ENCODE measurements at places on chromosomes 13 and 19.

DNA sequence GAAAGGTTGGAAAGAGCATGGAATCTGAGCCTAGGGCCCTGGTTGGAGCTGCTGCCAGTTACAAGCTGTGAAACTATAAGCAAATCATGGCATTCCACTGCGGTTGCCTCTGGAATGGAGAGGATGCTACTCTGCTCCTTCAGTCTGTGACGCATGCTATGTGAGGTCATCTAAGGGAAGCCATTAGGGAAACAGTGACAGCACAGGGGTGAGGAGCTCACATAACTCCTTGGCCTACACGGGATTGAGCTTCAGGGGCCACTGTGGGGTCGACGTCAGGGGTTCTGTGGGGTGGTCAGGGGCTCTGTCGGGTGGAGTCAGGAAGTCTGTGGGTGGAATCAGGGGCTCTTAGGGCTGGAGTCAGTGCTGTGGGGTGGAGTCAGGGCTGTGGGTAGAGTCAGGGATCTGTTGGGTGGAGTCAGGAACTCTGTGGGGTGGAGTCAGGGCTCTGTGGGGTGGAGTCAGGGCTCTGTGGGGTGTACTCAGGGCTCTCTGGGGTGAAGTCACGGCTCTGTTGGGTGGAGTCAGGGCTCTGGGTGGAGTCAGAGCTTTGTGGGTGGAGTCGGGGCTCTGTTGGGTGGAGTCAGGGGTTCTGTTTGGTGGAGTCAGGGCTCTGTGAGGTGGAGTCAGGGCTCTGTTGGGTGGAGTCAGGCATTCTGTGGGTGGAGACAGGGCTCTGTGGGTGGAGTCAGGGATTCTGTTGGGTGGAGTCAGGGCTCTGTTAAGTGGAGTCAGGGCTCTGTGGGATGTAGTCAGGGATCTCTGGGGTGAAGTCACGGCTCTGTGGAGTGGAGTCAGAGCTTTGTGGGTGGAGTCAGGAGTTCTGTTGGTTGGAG lies 35.8 kb upstream of the MEDAG start:
- no peak for DNase-seq

DNA sequence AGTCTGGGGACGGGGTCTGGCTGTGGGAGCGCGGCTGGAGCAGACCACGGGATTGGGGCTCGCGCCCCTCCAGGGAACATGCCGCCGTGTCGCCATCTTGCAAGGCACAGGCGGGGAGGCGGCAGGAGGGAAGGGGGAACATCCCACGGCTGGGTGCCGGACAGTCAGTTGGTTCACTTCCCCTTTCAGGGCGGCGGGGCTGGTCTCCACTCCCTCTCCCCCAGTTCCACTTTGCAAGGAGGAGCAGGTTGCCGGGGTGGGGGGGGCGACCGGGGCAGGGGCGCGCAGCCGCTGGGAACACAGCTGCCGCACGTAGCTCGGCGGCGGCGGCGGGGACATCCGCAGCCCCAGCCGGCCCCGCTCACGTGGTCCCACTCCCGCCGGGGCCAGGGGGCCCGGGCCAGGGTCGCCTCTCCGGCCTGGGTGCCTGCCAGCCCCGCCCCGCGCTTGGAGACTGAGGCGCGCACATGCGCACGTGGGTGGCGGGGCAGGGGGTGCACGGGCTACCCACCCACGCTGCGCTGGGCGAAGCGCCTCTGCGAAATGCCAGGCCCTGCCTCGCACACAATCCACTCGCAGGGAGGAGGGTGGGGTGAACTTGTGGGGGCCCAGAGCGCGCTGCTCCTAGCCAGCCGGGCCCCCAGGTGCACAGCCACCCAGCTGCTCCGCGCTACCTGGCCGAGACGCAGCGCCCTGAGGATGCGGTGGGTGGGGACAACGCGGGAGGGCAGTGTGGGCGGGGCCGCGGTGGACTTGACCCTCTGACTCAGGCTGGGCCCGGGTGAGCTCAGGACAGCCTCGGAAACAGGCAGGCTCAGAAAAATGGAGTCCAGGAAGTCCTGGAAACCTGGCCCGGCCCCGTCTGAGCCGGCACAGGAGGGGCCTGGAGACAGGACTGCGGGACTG lies 6.4 kb downstream of the KLF16 start:
- DNase-seq = peak; percentile 90

- peak; percentile 38 for DNase-seq
Measured at GRCh38 chr13:94707400-94708021, 4.8 kb downstream of the SOX21 start.

GRCh38 chr13:87570669-87571068 lies 100.5 kb upstream of the SLITRK5 start:
- no peak for DNase-seq

DNA sequence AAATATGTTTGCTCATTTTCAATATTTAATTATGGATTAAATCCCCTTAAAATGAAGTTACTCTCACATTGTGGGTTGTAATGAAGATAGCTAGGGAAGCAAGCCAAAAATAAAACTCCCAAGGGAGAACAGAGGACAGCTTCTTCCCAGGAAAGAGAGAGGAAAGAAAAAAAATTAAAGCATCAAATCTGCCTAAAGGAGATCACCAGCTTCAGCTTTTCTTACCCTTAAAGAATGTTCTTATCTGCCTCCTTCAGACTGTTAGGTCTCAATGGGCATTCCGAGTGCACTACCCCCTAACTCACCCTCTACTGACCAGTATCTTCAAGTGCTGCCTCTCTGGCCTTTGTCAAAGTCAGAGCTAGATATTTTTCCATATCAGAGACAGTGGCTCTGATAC lies 55.2 kb downstream of the XPO4 start:
- DNase-seq = no peak

GRCh38 chr13:101690871-101691270 lies 238.4 kb downstream of the ITGBL1 start:
- no peak for DNase-seq

DNA sequence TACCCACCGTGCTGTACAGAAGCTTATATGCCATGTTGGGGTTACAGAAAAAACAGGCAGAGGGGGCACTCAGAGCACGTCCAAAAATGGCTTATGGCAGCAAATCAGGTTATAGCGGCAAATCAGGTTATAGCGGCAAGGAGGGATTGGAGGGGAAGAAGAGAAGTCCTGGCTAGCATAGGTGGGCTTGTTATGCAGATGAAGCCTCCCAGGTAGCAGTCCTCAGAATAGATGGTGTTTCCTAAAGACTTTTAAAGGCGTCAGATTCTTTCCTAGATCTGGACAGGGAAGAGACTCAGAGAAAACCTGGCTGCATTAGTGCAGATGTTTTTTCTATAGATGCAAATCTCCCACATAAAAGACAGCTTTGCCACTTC lies 19.8 kb upstream of the PLEKHF1 start:
- DNase-seq = no peak

- DNase-seq = peak; percentile 18
Measured at GRCh38 chr13:23325191-23325590, 108.3 kb downstream of the SACS start.

DNA sequence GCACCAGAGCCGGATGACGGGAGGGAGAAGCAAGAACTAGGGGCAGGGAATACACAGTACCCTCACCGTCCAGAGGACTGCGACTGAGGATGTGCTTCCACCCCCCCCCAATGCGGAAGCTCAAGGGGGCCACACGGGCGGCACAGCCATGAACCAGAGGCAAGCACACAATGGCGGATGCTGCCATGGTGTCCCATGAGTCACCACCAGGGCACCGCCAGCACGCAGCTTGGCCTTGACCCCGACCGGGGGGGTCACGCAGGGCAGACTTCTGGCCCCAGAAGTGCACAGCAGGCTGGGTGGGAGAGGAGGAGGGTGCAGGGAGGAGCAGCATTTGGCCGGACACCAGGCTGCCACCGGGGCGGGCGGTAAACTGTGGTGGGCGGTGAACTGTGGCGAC lies 83.5 kb upstream of the ZNF254 start:
- no peak for DNase-seq

DNA sequence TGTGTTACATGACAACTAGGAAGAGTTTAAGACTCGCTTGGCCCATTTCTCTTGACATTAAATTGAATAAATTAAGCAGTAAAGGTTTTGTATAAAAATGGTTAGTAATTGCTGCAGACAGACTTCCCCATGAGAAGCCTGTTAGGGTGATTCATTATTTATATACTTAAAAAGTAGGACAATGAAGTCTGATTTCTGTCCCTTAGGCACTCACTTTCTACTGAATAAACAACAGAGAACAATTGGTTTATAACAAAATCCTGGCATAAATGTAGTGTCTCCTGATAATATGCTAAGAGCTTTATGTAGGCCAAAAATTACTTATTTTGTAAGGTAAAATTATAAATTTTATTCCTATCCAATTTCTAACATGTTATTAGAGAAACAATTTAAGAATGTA lies 2138.5 kb upstream of the PCDH20 start:
- DNase-seq = no peak

DNA sequence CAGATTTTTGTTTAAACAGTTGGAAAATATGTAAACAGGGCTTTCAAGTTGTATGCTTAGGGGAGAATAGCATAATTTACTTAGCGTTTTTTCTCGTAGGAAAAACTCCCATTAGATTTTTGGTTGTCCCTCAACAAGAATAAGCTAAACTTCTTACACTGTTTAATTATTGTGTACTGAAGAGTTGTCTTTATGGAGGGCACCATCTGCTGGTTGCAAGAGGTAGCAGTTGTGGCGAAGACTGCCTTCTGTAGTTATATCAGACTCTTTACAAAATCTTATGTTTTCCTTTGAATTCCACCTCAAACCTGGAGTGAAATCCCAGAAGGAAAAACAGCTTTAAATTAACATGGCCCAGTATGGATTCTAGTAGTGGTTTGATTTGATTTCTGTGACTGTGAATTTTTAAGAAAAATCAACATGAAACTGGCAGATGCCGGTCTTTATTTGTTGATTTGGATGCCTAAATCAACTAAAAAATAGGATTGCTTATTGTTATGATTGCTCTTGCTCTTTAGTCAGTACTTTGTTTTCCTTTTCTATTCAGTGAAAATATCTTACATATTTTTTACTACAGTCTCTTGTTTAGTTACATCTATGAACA lies 53.4 kb downstream of the PDS5B start:
- peak; percentile 38 for DNase-seq

GRCh38 chr19:47628078-47628771 lies 19.3 kb downstream of the BICRA start:
- DNase-seq = no peak

GRCh38 chr19:645912-646778 lies 6.5 kb downstream of the FGF22 start:
- DNase-seq = no peak

All from GM20000 (cell line).